ENCODE measurements at places on chromosomes 3 and 15.
A peak's percentile ranks its signal among the peaks of the same experiment; 100 is the strongest.

GRCh38 chr3:9230596-9230995 lies 18.9 kb downstream of the SRGAP3 start:
- no peak for DNase-seq

- DNase-seq: peak; percentile 70
Measured at GRCh38 chr15:66565741-66566144, at the start of gene LCTL. LCTL (minus strand) TSS chr15:66565998; CDS start chr15:66565365, 633 bp downstream.

GRCh38 chr3:45844616-45845015 lies 2.7 kb upstream of the LZTFL1 start:
- no peak for DNase-seq

DNA sequence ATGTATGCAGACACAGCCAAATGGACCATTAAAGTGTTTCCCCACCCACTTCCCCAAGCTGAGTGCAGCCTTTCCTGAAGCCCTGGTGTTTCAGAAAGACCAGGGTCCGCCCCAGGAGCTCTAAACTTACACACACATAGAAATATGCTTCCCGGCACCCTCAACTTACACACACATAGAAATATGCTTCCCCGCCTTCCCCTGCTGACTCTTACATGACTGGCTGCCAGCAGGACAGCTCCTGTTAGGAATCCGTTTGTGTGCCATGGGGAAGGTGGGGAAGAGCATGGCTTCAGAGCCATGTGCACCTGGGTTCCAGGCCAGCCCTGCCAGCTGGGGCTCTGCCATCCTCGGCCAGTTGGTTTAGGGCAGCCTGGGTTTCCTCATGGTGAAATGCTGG lies 3.6 kb downstream of the CLEC3B start:
- no peak for DNase-seq

- no peak for DNase-seq
Measured at GRCh38 chr15:55742498-55742926, 440 bp downstream of the PRTG start.

All from HAP-1 (cell line).